ENCODE measurements at places on chromosomes 7 and 10. TPM values are rescaled to one million over a fixed set of nuclear protein-coding genes. Genes with fewer than 3 reads are reported as not detected.

GRCh38 chr10:3372281-3372680 is 199.7 kb upstream of the PITRM1 start:
- peak; percentile 51 for DNase-seq

GRCh38 chr10:591646-592045 is 97.8 kb downstream of the DIP2C start:
- no peak for DNase-seq

GRCh38 chr10:59622320-59623132 is 87.1 kb downstream of the SLC16A9 start:
- DNase-seq, result peak; percentile 60

DNA sequence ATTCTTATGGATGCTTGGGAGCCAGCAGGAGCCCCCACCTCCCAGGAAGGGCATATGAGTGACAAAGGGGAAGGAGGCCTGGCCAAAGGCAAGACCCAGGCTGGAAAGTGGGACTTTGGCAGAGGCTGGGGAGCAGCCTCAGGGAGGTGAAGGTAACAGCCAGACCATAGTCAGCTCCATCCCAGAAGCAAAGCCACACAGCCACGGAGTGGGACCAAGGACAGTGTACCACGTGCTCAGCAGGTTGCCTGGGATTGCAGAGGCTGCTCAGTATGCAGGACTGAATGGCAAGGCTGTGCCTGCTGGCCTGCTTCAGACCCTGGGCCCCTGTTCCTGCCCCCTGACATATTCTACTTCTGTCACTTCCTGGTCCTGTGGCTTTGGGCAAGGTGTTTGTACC is 17.6 kb upstream of the GPR26 start:
- DNase-seq, result no peak

DNA sequence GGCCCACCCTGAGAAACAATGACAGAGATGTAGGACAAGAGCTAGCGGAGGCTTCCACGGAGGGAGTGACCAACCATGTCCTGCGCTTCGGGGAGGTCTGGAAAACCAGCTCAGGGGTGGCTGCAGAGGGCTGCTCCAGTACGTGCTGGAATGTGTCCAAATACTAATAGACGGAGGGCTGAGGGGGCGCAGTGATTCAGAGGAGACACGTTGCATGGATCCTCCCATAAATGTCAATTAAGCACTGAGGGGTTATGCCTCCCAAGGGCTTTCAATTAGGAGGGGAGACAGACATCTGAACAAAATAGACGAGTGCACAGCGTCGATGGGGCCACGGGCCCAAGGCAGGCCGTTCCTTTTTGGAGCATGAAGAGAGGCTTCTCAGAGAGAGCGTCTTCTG is 51.0 kb upstream of the NPS start:
- no peak for DNase-seq

Gene PRXL2A
- total RNA-seq, result not detected

Gene CACNB2
- total RNA-seq, result 0.32 TPM

Gene AGR2
- not detected for total RNA-seq

All from GM23248 (cell line).